NCI-H187 treated with DMSO at 0.1 percent for 48 hours (cell line): ENCODE measurements at places on chromosomes 6 and 20.

GRCh38 chr20:41392871-41393704, 26.5 kb upstream of the EMILIN3 start:
- no peak for DNase-seq

DNA sequence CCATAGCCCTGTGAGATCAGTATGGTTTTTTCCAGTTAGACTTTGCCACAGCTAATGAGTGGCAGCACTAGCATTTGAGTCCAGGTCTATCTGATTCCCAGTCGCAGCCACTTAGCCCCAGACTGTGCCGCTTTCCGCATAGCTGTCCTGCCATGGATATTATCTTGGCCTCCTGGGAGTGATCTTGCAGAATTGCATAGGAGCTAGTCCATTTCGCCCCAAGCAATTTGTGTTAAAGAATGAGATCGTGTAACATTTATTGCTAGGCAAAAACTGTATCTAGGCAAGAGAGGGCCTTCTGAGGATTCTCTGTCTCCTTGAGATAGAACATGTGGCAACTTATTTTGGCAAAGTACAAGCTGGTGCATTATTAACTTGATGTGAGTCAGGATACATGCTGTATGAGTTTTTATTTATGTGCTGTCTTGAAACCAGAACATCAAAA, 74.2 kb downstream of the EZR start:
- no peak for DNase-seq

- no peak for DNase-seq
Measured at GRCh38 chr6:43335469-43335868, 26.8 kb upstream of the CRIP3 start.

- DNase-seq: no peak
Measured at GRCh38 chr6:67768972-67769371, 866.1 kb upstream of the ADGRB3 start.

DNA sequence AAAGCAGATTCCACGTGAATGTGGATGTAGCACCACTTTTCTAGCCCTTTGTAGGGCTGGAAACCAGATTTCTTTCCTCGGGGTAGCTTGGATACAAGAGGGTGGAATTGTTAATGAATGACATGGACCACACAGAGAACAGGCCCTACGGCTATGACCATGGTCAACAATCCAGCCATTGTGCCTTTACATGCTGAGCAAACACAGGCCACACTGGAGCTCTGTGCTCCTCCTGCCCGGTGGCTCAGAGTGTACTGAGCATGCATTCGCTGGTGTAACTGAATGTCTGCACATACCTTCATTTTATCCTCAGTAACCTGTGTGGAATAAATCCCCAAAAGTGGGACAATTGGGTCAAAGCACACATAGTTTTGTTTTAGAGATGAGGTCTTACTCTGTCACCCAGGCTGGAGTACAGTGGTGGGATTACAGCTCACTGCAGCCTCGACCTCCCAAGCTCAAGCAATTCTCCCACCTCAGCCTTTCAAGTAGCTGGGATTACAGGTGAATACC, 32.8 kb downstream of the LRP11 start:
- DNase-seq: no peak

GRCh38 chr6:141413196-141413595, 719.5 kb upstream of the GJE1 start:
- DNase-seq: no peak

GRCh38 chr6:37947468-37947867, 127.9 kb downstream of the ZFAND3 start:
- no peak for DNase-seq

- DNase-seq: no peak
Measured at GRCh38 chr6:106922626-106923025, 51.9 kb downstream of the CD24 start.

DNA sequence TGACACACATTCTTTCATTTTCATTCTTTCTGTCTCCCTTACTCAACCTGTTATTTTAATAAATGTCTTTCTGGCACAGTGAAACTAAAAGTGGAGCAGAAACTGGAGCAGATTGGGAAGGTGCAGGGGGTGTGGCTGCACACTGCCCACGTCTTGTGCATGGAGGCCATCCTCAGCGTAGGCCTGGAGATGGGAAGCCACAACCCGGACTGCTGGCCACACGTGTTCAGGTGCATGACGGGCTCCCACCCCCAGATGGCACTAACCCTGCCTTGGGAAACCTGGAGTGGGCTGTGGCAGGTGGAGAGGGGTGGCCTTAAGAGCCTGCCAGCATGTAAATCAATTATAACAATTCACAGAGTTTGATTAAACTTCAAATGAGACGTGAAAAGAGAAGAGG, 71.4 kb upstream of the PBOV1 start:
- peak; percentile 62 for DNase-seq

DNA sequence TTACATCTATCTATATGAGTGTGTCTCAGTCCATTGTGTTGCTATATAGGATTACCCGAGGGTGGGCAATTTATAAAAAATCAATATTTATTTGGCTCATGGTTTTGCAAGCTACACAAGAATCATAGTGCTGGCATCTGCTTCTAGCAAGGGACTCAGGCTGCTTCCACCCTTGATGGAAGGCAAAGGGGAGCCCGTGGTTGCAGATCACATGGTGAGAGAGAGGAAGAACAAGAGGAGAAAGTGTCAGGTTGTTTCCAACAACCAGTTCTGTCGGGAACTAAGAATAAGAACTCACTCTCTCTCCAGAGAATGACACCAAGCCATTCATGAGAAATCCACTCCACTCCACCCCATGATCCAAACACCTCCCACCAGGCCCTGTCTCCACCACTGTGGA, 48.2 kb upstream of the TENT5A start:
- DNase-seq: no peak

DNA sequence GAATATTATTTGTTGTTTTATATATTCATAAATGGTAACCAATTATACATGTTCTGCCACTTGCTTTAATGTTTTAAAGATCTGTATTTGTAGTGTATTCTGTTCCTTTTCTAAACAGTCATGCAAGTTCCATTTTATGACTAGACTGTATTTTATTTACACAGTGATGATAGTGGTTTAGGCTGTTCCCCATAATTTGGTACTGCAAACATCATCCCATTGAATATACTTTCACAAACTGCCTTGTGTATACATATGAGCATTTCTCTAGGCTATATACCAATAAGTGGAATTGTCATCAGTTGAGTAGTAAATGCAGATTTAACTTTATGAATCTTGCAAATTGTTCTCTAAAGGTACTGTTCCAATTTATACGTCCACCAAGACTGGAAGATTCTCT, 738.0 kb downstream of the EPHA7 start:
- no peak for DNase-seq

DNA sequence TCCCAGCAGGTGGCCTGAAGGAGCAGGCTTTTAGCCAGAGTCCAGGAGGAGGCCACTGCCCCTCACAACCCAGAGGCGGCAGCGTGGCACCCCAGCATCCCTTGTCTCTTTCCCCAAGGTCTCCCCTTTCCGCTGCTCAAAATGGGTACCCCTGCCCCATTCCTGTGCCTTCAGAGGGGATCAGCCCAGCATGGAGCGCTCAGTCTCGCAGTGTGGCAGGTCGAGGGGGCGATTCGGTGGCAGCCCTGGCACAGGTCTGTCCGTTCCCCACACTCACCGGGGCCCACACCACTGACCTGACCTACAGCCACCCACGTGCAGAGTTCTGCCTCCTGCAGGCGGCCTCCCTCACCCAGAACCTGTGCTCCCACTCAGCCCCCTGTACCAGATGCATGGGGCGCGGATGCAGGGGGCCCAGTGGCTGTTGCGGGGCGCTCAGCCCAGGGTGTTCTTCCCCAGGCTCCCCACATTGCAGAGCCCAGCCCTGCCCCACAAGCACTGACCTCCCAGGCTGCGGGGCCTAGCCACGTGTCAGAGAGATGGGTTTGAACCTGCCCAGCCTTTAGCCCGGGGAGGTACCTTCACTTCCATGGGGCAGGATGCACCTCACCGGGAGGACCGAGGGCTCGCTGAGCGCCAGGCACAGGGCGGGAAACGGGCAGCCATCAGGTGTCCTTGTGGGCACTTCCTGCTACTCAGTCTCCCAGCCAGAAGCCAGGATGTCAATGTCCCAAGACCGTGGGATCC, 41.8 kb downstream of the DSTN start:
- no peak for DNase-seq

DNA sequence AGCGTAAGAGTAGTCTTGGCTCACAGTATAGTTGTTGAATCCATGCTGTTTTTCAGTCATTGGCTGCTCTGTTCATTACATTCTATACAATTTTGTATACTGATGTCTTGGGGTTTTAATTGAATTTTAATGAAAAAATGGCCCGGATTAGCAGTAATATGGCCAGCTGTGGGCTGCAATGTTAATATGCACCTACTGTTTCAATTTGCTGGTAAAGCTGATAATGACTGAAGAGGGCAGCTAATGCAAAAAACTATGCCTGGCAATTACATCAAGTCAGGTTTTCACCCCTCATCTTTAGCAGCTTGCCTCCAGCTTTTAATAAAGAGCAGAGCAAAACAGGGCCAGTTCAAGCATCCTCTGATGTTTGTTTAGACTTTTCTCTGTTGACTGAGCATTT, 394.5 kb downstream of the PLCB1 start:
- DNase-seq: no peak

GRCh38 chr20:15178581-15178980, 841.2 kb upstream of the FLRT3 start:
- no peak for DNase-seq

DNA sequence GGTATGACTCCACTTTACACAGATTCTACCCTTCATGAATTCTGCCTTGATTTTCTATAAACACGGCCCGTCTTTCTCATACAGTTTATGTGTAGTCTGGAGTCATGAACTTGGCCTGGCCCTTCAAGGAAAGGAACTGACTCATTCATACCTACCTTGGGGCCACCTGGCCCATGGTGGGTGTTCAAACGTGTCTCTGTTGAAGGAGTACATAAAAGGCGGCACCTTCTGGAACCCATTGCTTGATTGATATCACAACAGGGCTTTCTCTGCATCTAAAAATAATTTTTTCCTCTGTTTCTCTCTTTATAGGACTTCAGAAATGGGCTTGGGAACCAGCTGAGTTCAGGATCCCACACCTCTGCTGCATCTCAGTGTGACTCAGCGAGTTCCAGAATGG, 363.0 kb upstream of the SOX4 start:
- DNase-seq: no peak

DNA sequence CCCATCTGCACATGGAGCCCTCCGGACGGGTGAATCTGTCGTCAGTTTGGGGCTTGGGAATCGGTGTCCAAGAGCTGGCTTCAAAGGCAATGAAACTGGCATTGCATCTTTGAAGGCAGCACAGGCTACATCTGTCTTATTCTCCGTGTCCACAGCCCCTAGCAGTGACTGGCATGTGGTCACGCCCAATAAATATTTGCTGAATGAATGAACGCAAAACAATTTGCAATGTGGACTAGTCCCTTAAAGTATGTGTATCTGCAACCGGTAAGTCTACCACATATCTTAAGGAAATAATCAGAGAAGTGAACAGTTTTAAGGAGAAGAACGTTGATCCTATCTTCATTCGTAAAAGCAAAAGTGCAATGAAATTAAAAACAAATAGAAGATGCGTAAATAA, 8.0 kb upstream of the PMEPA1 start:
- no peak for DNase-seq

DNA sequence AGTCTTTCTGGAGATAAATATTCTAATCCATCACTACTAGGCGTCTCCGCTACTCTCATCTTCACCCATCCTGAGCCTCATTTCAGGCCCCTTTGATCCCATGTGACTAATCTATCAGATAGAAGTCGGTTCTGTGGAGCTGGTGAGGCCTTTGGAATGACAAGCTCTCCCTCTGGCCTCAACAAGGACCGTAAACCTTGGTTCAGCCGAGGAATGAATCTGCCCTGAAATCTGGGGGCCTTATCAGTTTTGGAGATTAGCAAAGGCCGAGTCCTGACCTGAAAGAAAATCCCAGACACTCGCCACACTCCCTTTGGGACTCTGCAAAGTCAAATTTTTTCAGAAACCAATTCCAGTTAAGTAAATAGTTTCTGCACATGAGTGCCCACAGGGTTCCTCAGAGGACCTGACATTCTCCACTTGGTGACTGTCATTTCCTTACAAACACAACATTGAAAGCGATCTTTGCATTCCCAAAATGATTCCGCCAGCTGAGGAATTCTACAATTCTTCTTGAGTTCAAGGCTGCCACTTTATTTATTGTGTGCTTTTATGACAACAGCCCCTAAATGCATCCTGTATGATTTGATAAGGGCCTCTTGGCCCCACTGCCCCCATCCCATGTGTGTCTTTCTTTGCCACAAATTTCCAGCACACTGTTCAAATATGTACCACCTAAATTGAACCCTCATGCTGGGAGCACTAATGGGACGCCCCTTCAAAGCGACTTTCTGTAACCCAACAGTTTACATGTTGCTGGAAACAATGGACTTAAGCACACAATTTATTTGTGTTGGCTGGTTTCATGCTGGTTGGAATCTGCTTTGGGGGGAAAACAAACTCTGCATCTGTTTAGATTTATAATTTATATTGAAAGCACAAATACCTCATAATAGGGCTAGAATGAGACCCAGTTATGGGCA, 10.0 kb upstream of the RIPOR3 start:
- no peak for DNase-seq
